ENCODE measurements at places on chromosomes 16 and 17.

- no peak for DNase-seq
Observed at GRCh38 chr16:57642160-57643135, 14.0 kb downstream of the ADGRG1 start.

- DNase-seq = peak; percentile 81
Observed at GRCh38 chr16:27242868-27243590, 25.5 kb downstream of the NSMCE1 start.

- DNase-seq = peak; percentile 44
Observed at GRCh38 chr17:42979511-42980273, at the start of gene PTGES3L. Gene PTGES3L (minus strand): TSS chr17:42980080. CDS start chr17:42980053, 27 bp downstream.

- no peak for DNase-seq
Observed at GRCh38 chr17:7322520-7323194, 6.5 kb downstream of the NEURL4 start.

DNA sequence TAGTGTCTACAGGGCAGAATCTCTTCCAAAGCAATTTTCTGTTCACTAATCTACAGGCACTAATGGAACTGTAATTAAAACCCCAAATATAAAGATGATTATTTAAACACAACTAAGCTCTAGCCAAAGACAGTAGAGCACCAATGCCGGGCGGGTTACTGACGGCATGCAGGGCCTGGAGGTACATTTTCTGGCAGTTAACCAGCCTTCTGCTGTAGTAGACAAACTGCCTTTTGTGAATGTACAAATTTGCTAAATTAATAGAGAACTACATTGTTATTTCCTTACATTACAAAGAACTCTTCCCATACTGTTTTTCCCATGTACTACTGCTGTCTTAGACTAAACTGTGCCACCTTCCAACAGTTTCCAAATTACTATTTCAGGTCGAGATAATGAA lies 107.8 kb downstream of the TRIM37 start:
- DNase-seq = no peak

- DNase-seq = no peak
Observed at GRCh38 chr16:6091021-6091420, 993.4 kb upstream of the EEF2KMT start.

DNA sequence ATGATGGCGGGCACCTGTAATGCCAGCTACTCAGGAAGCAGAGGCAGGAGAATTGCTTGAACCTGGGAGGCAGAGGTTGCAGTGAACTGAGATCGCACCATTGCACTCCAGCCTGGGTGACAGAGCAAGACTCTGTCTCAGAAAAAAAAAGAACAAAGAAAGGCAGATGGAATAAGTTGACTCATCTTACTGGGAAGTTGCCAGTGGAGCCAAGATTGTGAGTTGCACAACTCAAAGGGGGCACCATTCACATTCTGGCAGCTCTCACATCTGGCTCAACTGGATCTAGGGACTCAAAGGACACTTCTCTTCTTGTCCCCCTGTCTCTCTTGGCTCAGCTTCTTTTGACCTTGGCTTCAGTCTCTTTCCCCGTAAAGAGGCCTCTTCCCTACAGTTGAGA lies 53.7 kb upstream of the ETV4 start:
- DNase-seq = no peak

- no peak for DNase-seq
Observed at GRCh38 chr16:6447021-6447790, 885.4 kb upstream of the RBFOX1 start.

DNA sequence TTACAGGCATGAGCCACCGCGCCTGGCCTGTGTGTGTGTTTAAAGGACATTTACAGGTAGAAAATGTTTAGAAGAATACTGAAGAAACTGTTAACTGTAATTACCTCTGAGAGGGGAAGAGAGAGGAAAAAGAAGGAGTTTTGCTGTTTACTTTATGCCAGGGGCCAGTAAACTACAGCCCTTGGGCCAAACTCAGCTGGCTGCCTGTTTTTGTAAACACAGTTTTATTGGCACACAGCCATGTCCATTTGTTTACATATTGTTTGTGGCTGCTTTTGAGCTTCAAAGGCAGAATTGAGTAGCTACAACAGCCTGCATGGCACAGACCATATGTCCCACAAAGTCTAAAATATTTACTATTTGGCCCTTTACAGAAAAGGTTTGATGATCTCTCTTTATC lies 76.4 kb downstream of the GPR139 start:
- no peak for DNase-seq

DNA sequence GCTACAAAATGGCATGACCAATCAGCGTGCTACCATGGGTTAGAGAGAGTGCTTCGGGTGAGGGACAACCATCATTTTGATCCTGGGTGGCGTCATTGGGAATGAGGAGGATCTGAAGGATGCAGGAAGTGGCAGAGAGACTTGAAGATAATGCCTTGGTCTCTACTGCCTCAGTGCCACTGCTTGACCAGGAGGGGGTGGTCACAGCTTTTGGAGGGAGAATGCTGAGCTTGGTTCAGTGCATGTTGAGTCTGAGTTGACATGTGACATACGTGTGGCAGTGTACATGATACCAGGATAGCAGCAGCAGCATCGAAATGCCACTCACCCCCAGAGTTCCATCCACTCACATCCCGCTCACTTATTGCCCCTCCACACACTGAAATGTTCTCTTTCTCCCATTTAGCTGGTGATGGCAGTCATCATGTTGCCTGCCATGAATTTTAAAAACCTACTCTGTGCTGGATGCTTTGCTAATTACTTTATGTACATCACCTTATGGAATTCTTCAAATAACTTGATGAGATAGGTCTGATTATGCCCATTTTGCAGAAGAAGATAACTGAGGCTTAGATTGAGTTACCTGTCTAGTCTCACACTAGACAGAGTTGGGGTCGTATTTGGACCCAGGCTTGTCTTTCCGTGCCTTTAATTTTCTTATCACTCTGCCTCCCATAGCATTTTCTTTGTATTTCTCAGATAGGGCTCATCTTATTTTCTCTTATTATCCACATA lies 36.7 kb downstream of the ARSG start:
- no peak for DNase-seq

GRCh38 chr16:69367980-69368379 lies 16.4 kb upstream of the TMED6 start:
- DNase-seq = no peak

- peak; percentile 55 for DNase-seq
Observed at GRCh38 chr16:11128211-11129141, 127.5 kb downstream of the SOCS1 start.

GRCh38 chr16:23711785-23712184 lies 1.2 kb downstream of the ERN2 start:
- DNase-seq = no peak

DNA sequence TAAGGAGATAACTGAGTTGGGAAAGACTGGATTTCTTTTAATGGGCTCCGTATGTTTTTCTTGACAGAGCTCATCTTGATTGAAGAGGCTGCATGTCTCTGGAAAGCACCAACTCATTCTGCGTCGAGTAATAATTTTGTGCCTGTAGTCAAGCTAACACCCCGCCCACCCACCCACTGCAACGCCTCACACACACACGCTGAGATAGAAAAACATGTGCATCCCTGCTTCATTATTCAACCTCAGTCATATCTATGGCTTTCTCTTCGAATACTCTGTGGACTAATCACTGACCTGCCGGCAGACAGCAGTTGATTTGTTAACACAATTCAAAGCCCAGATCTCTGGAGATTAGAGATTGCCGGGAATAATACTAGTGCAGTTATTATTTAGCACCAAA lies 220.2 kb upstream of the TOM1L1 start:
- no peak for DNase-seq

- DNase-seq = no peak
Observed at GRCh38 chr17:49731435-49731831, 23.7 kb upstream of the SLC35B1 start.

DNA sequence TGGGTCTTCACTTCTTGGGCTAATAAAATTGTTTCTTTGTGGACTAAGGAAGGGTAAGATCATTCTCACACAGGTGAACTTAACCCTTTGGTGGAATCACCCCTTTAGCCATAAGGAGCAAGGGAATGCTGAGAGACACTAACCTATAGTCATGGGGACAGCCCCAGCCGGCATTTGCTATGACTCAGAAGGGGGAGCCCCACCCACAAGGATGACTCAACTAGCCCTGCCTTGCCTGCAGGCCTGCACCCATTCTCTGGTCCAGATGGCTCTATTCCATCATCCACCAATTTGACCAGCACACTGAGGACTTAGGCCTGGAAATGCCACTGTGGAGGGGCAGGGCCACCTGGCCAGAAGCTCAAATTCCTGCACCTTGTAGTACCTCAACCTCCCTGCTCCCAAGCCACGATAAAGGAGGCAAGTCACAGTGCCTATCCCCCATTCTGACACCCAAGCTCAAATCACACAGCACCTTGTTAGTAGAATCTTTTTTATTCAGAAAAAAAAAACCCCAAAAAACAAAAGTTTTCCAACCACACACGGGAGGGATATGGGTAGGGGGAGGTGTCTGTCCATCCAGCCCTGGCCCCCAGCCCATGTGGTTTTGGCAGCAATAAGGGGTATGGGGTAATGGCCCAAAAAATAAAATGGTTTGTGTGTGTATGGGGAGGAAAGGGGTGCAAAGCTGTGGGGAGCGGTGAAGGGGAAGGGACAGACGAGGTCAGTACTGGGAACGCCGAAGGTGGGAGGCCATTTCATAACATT lies 3.0 kb downstream of the PFN1 start:
- no peak for DNase-seq

GRCh38 chr17:67602974-67603373 lies 114.8 kb upstream of the NOL11 start:
- no peak for DNase-seq

- DNase-seq = no peak
Observed at GRCh38 chr16:12975766-12976165, 74.4 kb downstream of the SHISA9 start.

GRCh38 chr17:30524847-30525246 lies 47.6 kb downstream of the GOSR1 start:
- DNase-seq = peak; percentile 31

- no peak for DNase-seq
Observed at GRCh38 chr17:68853036-68853435, 102.2 kb downstream of the ABCA8 start.

GRCh38 chr17:78075011-78075410 lies 53.5 kb downstream of the TMC6 start:
- DNase-seq = no peak
